HepG2 (cell line): ENCODE measurements at places on chromosomes 3 and 15. TPM values are rescaled to one million over a fixed set of nuclear protein-coding genes. Genes with fewer than 3 reads are reported as not detected.

The PRICKLE2 gene
- 0.01 TPM in 2 replicates for polyA plus RNA-seq

The C2CD4A gene
- polyA plus RNA-seq = not detected in 2 replicates

- no peak for DNase-seq
These were observed 32.2 kb downstream of the SSR3 start for GRCh38 chr3:156522673-156523072.

GRCh38 chr3:48564022-48564421 lies 441 bp upstream of the UCN2 start:
- peak; percentile 58 for DNase-seq

GRCh38 chr3:148366743-148367410 lies 330.8 kb upstream of the AGTR1 start:
- no peak for DNase-seq

GRCh38 chr3:193948459-193948858 lies 187.5 kb upstream of the HES1 start:
- no peak for DNase-seq
